ELR (cell line): ENCODE measurements at places on chromosomes 13 and 19.
A peak's percentile ranks its signal among the peaks of the same experiment; 100 is the strongest.

DNA sequence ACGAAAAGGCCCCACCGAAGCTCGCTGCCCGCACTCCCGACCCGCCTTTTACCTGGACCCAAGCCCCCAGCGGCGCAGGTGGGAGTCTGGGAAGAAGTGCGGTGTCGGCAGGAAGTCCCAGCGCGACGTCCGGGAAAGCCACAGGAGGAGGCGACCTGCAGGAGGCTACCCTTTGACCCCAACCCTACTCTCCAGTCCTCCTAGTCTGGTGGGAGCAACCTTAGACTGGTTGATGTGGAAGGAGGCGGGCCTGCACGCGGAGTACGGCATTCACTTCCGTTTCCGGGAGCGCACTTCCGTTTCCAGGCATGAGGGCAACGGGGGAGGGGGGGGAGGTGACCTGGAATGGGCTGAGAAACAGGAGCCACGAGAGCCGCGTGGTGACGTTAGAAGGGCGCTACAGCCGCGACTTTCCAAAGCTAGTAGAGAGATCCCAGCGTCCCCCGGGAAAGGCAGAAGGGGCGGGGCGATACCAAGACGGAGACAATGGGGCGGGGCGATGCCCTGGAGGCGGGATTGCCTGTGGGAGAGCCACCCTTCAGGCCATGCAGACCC is 28.5 kb downstream of the ZNF266 start:
- peak; percentile 72 for DNase-seq

- DNase-seq, result no peak
Measured at GRCh38 chr13:112182846-112183531, 116.0 kb downstream of the SOX1 start.

- DNase-seq, result no peak
Measured at GRCh38 chr19:24081056-24081455, 5.9 kb upstream of the ZNF254 start.

DNA sequence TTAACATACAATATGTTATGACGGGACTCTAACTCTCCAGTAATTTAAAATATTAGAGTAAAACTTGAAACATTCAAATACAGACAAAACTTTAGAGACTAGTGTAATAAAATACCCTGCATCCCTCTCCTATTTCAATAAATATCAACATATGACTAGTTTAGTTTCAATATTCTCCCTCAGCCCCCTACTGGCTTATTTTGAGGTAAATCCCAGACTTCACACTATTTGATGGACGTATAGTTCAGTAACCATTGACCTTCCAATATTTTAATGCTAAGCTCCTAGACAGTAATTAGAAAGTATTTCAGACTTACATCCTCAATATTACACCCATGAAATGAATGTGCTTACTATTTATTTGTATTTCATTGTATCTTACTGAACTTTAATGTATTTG is 180.7 kb upstream of the STARD13 start:
- peak; percentile 24 for DNase-seq

GRCh38 chr19:16261584-16262368 is 62.9 kb upstream of the KLF2 start:
- DNase-seq, result no peak

GRCh38 chr13:50892210-50892944 is 17.2 kb upstream of the RNASEH2B start:
- DNase-seq, result no peak

- no peak for DNase-seq
Measured at GRCh38 chr13:113421673-113422270, 31.5 kb downstream of the ADPRHL1 start.

- no peak for DNase-seq
Measured at GRCh38 chr13:36124236-36124822, 6.9 kb downstream of the DCLK1 start.

- DNase-seq, result no peak
Measured at GRCh38 chr13:107680115-107680514, 535.2 kb downstream of the LIG4 start.

- DNase-seq, result no peak
Measured at GRCh38 chr19:6768236-6768785, 1.1 kb upstream of the SH2D3A start.

DNA sequence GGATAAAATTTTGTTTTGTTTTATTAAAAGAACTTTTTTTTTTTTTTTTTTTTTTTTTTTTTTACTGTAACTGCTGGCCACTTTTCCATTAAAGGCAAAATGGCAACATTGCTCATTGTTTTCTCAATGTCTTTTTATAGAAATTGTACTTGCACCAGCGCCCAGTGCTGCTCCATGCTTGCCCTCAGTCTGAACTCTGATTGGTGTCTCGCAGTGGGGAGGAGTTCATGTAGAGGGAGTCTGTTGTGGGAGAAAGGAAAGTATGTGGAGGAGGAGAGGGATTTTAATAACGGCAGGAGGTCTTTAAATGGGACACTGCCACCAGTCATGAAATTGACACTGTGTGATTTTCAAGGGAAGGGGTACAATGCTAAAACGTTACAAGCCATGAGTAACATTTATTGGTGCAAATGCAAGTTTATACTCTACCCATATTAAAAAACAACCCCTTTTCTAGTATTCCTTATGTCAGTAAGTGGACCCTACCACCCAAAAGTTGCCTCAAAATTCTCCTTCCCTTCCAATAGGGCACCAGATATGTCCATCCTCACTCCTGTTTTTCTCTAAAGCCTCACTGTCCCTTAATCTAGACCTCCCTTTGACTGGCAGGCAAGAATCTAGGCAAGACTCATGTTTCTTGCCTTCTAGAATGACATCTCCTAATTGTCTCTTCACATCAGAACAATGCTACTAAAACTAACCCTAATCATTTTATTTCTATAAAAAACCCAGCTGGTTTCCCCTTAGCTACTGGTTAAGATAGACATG is 3.2 kb downstream of the RASL11A start:
- no peak for DNase-seq

DNA sequence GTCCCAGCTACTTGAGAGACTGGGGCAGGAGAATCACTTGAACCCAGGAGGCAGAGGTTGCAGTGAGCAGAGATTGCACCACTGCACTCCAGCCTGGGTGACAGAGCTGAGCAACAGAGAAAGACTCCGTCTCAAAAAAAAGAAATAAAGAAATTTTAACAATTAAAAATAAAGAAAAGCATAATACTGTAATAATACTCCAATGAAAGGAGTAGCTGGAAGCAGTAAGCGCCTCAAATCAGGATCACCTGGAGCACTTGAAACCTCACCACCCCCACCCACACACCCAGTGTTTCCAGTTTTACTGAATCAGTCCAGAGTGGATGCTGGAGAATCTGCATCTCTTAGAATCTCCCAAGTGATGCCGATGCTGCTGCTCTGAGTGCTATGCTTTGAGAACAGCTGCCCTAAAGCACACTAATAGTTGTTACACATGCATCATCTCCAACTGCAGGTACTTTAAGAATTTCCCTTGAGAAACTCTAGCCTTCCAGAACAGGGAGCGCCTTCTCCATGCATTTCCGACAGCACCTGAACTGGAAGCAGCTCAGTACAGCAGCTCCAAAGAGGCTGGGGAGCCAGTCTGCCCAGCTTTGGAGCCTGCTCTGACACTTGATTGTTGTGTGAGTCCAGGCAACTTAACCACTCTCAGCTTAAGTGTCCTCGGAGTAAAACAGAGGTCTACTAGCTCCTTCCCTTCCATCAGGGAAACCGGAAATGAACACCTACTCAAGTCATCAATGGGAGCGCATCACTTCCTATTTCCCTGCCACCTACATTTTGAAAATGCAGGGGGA is 2.9 kb downstream of the ABCC4 start:
- no peak for DNase-seq

- no peak for DNase-seq
Measured at GRCh38 chr19:54392105-54392504, 23.2 kb upstream of the TTYH1 start.

- peak; percentile 51 for DNase-seq
Measured at GRCh38 chr19:36973021-36973843, 57.1 kb downstream of the ZNF568 start.

GRCh38 chr19:13670846-13671245 is 93.5 kb upstream of the MRI1 start:
- no peak for DNase-seq

DNA sequence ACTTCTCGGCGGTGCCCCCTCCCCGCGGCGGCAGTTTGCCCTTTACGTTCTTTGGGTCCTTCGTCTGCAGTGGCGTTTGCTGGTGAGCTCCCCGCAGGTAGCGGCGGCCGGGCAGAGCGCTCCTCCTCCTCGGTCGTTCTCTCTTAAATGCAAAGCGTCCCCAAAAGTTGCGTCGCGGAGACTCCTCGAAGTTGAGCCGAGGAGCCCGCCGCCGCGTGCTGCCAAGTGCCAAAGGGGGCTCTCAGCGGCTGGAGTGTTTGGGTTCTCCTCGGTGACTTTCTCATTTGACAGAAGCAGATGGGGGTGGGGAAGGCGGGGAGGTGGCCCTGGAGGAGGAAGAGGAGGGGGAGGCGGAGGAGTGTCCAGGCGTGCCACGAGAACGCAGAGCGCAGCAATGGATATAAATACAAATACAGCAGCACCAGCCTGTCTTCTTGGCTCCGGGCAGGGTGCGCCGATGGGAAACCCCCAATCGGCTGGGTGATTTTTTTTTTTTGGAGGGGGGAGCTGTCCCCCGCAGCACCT is at the start of gene SOX21:
Gene SOX21, minus strand, starts transcription at position 259 of the 525 bp plus-strand sequence. CDS start 496 bp downstream, outside the sequence.
- peak; percentile 13 for DNase-seq

- DNase-seq, result peak; percentile 50
Measured at GRCh38 chr19:53903055-53903680, 5.9 kb upstream of the CACNG7 start.

- DNase-seq, result no peak
Measured at GRCh38 chr13:101869553-101869952, 417.1 kb downstream of the ITGBL1 start.

DNA sequence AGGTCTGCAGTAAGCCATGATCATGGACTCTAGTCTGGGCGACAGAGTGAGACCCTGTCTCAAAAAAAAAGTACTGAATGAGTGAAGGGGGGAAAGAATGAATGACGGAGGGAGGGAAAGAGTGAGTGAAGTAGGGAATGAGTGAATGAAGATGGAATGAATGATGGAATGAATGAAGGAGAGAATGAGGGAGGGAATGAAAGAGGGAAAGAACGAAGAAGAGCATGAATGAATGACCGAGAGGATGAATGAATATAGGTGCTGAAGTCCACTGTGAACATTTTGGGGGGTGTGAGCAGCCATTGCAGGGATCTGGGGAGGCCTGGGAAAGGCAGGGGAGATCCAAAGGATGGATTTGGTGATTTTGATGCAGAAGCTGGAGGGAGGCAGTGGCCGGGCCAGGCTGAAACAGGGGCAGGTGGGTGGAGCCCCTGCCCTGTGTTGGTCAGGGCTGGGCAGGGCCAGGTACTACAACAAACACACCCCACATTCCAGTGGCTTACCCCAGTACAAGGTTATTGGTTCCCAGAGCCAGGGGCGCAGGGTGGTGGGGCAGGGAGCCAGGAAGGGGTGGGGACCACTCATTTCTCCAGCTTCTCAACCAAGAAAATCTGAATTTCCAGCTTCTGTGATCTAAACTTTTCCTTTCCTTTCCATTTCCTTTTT is 14.3 kb downstream of the SLC27A1 start:
- no peak for DNase-seq

DNA sequence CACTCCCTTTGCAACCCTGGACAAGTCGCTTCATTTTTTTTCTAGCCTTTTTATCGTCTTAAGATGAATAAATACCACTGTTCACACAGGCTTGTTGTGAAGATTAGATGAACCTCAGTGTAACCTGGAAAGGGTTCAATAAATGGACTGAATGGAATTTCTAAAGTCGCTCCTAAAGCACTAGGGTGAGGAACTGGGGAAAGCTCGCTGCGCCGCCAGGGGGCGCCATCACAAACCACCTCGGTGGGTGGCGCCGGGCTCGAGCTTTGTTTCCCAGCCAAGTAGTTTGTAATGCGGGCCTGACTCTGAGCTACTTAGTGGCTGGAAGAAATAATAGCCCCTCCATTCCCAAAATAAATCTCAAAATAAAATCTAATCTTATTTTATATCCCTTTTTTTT is 2.2 kb upstream of the CEACAM6 start:
- DNase-seq, result peak; percentile 48

DNA sequence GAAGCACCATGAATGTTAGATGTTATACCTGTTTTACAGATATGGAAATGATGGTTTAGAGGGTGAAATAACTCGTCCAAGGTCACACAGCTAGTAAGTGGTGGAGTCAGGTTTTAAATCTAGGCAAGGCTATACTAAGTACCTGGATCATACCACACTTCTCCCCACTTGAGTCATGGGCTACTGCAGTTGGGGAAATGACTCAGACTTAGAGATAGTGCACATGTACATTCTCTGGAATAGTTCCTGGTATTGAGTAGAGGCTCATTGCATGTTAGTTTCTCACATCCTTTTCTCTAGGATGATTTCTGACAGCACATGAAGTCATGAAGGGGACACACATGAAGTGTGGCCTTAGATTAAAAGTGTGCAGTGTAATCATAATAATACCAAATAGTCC is 76.2 kb upstream of the TNFSF11 start:
- DNase-seq, result peak; percentile 73

GRCh38 chr13:32254416-32254815 is 60.7 kb downstream of the ZAR1L start:
- DNase-seq, result no peak

GRCh38 chr13:82076496-82076895 is 1735.6 kb upstream of the SPRY2 start:
- no peak for DNase-seq

GRCh38 chr13:113317031-113317430 is 20.0 kb downstream of the LAMP1 start:
- no peak for DNase-seq

- DNase-seq, result no peak
Measured at GRCh38 chr19:55591555-55591954, 7.8 kb downstream of the FIZ1 start.

GRCh38 chr13:101492251-101492910 is 39.9 kb downstream of the ITGBL1 start:
- DNase-seq, result no peak

DNA sequence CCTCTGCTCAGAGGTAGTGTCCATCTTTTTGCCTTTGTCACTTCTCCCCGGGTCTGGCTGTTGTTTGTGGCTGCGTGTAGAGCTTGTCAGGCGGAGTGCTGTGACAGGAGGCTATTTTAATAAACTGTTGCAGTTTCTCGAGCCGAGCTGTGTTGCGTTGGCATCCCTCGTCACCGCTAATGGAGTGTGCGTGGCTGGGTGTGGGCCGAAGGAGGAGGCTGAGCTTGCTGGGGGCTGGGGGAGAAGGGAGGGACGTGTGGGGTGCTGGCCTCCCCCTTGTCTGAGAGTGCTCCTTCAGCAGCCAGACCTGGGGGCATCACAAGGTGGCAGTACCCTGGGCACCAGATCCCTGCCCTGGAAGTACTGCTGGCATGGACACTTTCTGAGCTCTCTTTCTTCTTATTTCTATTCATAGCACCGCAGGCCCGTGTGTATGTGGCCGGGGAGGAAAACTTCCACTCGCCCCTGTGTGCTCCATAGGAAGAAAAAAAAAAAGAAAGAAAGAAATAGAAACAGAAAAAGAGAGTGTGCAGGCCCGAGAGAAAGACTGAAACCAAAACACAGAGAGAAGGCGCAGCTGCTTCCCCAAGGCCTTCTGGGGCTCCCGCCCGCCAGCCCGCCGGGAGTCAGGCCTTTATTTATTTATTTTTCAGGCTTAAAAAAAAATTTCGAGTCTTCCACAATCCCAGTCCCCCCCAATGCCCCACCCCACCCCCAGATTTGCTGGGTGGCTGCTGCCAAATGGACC is 27.0 kb downstream of the NFIX start:
- DNase-seq, result peak; percentile 28
